ENCODE measurements at places on chromosomes 13 and 19.

- no peak for DNase-seq
These were observed 130.2 kb downstream of the DNAJC15 start for GRCh38 chr13:43153436-43154090.

GRCh38 chr19:12346896-12347295, 13.5 kb upstream of the ZNF563 start:
- no peak for DNase-seq

GRCh38 chr19:6021878-6022569, 44.1 kb upstream of the RANBP3 start:
- DNase-seq = peak; percentile 69

- DNase-seq = no peak
These were observed 8.7 kb upstream of the UBAC2 start for GRCh38 chr13:99191900-99192399.

GRCh38 chr19:35774274-35775045, 904 bp upstream of the ARHGAP33 start:
- DNase-seq = no peak

- DNase-seq = no peak
These were observed 1330.8 kb upstream of the MIR17HG start for GRCh38 chr13:90016688-90017087.

- DNase-seq = no peak
These were observed 120.0 kb downstream of the CYSLTR2 start for GRCh38 chr13:48773531-48774275.

- no peak for DNase-seq
These were observed 19.9 kb downstream of the NOSIP start for GRCh38 chr19:49560358-49560900.

DNA sequence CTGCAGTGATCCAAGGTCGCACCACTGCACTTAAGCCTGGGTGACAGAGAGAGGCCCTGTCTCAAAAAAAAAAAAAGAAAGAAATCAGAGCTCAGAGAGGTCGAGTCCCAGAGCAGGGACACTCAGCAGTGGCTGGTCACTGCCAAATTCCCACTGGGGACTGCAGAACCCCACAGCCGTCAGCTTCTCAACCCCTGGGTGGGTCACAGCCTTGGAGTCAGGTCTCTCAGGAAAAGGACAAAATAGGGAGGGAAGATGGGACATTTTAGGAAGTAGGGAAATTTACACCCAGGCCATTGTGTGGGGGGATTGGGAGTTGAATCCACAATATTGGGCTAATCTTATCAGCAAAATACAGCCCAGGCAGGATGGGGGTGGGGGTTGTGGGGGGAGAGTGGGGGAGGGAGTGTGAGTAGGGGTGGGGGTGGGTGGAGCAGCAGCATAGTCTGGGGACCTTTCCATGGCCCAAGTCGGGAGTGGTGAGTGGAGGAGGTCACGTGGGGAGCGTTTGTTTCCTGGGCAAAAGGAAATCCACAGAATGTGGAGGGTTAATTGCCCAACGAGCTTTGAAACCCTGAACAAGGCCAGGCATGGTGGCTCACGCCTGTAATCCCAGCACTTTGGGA, 5.0 kb upstream of the CCDC194 start:
- DNase-seq = no peak

GRCh38 chr13:104737713-104738112, 1671.5 kb upstream of the SLC10A2 start:
- no peak for DNase-seq

DNA sequence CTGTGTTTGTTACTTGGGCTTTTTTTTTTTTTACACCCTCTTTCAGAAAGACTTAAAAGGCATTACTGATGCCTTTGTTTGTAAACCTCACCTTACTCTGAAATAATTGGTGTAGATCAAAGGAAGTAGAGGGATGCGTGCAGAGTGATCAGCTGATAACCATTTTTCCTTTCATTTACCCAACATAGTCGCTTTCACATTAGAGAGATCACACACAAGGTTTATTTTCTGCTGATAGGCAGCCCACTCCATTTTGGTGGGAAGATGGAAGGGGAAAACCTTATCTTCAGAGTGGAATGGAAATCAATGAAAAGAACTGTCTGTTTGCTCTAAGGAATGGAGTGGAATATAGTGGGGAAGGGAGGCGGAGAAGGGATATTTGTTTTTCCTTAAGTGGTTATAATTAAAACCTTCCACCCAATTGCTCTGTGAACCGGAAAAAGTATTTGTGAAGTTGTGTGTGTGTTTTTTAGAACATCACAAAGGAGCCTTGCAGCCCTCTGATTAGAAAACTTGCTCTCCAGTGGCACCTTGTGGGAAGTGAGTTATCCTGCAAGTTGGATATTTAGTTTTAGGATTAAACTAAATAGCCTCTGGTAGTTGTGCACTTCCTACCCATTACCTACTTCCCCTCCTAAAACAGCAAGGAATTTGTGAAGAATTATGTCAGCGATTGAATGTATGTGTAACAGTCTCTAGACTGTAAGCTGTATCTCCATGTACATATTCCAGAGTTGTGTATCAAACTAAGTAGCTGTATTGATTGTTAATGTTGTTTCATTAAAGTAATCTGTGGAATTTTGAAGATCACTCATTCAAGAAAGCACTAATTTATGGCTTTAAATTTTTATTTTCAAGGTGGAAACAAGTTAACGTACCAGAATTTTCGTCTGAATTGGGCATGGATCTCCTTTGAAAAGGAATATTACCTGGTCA, 76.8 kb downstream of the FREM2 start:
- DNase-seq = no peak

- DNase-seq = no peak
These were observed 4.3 kb upstream of the NAXD start for GRCh38 chr13:110610955-110611595.

DNA sequence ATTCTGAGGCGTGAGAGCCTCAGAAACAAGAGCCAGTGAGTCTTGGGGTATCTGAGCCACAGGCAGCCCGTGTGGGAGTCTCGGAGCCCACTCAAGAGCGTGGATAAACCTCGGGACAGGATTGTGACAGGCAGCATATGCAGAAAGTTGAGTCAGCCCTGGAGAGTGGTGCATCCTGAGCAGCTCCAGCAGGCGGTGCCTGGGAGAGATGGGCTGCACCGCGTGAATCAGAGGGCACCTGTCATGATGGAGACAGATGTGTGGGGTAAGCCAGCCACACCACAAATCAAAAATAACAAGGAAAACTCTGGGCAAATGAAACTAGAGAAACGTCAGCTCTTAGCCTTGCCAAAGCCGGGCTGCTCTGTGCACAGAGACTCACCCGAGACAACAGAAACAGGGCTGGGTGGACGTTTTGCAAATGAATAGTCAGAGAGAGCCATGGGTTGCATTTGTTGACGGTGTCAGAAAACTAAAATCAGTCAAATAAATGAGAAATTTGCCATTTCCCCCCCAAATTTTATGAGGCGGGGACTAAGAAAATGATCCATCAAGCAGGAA, 30.0 kb upstream of the POP4 start:
- DNase-seq = no peak

GRCh38 chr19:46660008-46660517, 919 bp downstream of the DACT3 start:
- no peak for DNase-seq

- DNase-seq = no peak
These were observed 67.9 kb downstream of the CCDC70 start for GRCh38 chr13:51929699-51930098.

DNA sequence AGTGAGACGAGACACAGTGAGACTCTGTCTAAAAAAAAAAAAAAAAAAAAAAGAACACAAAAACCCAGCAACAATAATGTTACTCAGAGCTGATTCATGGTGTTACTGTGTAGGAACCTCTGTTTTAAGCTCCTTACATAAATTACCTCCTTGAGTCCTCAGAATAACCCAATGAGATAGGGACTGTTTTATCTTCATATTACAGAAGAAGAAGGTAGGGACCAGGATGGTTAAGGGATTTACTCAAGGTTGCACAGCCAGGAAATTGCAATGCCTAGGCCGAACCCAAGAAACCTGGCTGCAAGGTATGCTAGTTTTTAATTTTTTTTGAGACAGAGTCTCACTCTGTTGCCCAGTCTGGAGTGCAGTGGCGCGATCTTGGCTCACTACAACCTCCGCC, 1.5 kb upstream of the DAND5 start:
- no peak for DNase-seq

DNA sequence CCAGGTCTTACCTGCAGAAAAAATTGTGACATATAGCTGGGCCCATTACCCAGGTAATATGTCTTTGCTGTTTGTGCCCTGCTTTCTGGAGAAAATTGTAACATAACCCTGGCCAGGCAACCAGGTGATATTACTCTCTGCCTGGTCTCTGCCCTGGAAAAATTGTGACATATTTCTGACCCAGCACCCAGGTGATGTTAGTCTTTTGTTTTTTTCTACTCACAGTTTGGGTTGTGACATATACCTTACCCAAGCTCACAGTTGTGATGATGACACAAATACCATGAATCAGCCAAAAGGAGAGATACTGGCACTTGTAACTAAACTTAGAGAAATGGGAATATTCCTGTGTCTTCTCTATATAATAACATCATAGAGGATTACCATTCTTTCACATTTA, 6.5 kb upstream of the ZNF726 start:
- no peak for DNase-seq

DNA sequence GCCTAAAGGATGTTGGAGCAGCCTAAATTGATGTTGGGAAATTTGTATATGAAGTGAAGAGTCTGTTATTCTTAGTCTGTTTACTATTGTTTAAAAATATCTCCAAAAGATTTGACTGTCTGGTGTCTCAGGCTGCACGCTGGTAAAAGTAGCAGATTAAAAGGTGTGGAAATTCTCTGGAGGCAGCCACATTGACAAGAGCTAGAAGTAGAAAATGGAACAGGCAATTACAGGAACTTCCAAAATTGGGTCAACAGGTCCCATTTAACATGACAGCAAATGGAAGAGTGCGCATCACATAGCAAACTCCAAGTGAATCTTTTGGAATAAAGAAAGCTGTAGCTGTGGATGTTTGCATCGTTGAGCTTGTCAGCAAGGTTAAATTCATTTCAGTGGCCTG, 138.3 kb downstream of the MTUS2 start:
- DNase-seq = no peak

- no peak for DNase-seq
These were observed 3.7 kb downstream of the ICAM1 start for GRCh38 chr19:10274589-10274988.

GRCh38 chr19:47096100-47096704, 17.4 kb downstream of the ZC3H4 start:
- DNase-seq = no peak

- DNase-seq = no peak
These were observed 173.1 kb downstream of the ABCC4 start for GRCh38 chr13:95128045-95128643.

- DNase-seq = no peak
These were observed 23.7 kb downstream of the NOSIP start for GRCh38 chr19:49556412-49557398.

DNA sequence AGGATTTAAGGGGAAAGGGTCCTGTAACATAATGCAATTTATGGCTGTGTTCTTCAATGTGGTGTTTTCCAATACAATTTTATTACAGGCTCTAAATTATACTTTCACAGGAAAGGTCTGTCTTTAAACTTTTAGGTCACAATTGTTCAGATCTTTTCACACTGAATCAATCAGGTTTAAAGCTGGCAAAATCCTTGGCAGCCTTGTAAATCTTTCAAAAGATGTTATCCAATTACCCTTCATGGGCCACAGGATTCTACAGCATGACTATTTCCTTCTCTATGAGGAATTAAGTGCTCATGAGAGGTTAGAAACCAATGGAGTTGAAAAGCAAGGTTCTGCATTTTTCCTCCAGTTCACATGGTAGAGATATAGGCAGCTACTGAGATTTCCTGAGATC, 211.5 kb upstream of the MIR17HG start:
- DNase-seq = no peak

DNA sequence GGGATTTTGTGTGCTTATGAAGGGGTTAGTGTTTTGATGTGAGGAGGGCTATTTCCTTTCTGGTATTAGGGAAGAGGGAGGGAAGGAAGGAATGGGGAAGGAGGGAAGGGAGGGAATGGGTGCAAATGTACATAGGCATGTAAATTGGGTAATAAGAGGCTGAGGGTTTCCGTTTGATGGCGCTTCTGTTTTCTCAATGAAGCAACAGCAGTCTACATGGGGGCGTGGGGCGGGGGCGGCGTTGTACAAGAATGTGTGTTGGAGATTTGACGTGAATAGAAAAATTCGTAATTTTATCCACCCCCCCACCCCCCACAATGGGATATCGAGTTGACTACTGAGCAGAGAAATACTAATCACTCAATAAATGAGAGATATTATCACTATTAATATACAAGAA, 52.5 kb downstream of the PDS5B start:
- no peak for DNase-seq

- DNase-seq = no peak
These were observed 31.6 kb upstream of the GAS6 start for GRCh38 chr13:113895436-113895835.
